ENCODE measurements at places on chromosomes 16 and 17.

- no peak for DNase-seq
Observed at GRCh38 chr17:50871364-50871763, 5.2 kb upstream of the TOB1 start.

DNA sequence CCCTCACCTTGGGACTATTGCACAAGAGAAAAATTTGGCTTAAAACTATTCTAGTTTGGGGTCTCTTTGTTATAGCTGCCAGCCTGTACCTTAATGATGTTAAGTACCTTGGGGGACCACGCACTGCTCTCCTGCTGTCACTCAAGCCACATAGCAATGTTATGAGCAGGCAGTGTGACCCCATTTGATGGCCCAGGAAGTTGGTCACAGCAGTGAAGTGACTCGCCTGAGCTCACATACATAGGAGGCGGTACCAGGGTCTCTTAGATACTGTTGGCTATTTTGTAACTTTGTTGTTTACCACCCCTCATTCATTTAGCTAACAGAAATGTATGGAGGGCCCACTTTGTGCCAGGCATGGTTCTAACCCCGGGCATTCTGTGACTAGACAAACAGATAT, 16.4 kb downstream of the KCNG4 start:
- no peak for DNase-seq

GRCh38 chr16:18013863-18014262, 322.7 kb downstream of the NPIPA8 start:
- DNase-seq = no peak

DNA sequence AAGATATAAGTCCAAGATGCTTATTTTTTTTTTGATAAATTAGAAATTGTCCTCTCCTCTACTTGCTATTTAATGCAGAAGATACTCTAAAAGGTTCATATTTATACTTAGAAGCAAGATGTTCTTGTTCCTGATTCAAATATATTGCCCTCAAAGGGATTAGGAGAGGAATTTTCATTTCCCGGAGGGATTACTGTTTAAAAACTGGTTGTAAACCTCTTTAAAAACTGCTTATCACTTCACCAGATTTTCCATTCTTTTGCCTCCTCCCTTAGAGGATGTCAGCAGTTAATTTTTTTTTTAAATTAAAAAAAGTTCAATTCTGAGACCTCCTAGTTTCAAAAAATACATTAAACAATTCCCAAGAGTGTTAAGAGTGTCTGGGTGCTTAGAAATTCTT, 2.8 kb downstream of the TENT4B start:
- DNase-seq = no peak

DNA sequence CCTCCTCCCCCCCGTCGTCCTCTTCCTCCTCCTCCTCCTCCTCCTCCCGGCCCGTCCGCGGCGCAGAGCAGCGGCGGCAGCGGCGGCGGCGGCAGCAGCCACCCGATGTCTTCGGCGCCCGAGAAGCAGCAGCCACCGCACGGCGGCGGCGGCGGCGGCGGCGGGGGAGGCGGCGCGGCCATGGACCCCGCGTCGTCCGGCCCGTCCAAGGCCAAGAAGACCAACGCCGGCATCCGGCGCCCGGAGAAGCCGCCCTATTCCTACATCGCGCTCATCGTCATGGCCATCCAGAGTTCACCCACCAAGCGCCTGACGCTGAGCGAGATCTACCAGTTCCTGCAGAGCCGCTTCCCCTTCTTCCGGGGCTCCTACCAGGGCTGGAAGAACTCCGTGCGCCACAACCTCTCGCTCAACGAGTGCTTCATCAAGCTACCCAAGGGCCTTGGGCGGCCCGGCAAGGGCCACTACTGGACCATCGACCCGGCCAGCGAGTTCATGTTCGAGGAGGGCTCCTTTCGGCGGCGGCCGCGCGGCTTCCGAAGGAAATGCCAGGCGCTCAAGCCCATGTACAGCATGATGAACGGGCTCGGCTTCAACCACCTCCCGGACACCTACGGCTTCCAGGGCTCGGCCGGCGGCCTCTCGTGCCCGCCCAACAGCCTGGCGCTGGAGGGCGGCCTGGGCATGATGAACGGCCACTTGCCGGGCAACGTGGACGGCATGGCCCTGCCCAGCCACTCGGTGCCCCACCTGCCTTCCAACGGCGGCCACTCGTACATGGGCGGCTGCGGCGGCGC, at the start of gene FOXF1:
Gene FOXF1, plus strand, starts transcription at position 63 of the 797 bp plus-strand sequence. Its CDS starts 43 bp downstream, at position 106.
- no peak for DNase-seq

- no peak for DNase-seq
Observed at GRCh38 chr16:53043986-53044601, 8.6 kb downstream of the CHD9NB start.

GRCh38 chr16:50124769-50125168, 28.3 kb upstream of the TENT4B start:
- no peak for DNase-seq

DNA sequence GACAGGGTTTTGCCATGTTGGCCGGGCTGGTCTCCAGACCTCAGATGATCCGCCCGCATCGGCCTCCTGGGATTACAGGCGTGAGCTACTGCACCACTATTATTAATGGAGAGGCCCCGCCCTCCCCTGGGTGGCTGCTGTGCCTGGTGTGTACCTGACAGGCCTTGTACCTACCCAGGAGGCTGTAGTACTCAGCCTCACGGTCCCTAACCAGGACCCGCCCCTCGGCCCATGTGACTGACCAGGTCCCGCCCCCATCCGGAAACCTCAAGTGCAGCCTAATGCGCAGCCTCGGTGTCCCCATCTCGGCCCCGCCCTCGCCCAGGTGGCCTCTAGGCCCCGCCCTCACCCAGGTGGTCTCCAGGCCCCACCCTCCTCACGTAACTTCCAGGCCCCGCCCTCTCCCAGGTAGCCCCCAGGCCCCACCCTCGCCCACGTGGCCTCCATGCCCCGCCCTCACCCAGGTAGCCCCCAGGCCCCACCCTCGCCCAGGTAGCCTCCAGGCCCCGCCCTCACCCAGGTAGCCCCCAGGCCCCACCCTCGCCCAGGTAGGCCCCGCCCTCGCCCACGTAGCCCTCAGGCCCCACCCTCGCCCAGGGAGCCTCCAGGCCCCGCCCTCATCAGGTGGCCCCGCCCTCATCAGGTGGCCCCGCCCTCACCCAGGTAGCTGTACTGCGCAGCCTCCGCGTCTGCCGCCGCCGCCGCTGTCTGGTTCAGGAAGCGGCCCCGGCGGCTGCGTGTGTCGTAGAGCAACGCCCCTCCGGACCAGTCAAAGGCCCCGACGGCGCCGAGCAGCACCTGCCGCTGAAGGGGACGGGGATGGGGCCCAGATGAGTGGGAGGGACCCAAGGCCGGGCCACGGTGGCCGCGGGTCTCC, 31.0 kb downstream of the HASPIN start:
- DNase-seq = no peak

GRCh38 chr16:20303012-20303411, 24.3 kb downstream of the GP2 start:
- no peak for DNase-seq

- DNase-seq = no peak
Observed at GRCh38 chr16:75228143-75228976, 9.6 kb downstream of the CTRB1 start.

DNA sequence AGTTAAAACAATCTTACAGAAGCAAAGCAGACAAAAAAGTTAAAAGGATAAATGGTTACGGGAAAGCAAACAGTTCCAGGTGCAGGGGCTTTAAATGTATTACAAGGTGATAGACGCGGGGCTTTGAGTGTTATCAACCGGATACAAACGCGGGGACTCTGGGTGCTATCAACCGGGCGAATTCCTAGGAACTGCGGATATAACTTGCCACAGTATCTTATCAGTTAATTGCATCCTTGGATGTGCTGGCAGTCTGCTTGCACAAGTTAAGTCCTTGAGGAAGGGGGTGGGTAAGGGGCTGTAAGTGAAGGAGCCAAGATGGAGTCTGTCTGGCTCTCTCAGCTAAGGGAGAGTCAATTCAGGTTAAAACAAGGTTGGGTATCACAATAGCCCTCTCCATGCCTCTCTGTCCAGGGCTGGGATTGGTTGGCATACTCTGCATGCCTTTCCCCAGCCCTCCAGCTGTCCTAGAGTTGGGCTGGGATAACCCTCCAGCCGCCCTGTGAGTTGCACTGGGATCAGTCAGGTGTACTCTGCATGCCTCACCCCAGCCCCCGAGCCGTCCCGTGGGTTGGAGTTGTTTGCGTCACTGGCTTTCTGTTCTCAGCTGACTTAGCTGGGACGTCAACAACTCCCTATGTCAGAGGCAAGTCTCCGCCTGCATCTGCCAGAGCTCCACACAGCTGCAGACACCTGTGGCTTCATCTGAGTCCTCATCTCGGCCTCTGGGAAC, 40.9 kb downstream of the TMEM235 start:
- DNase-seq = peak; percentile 81

DNA sequence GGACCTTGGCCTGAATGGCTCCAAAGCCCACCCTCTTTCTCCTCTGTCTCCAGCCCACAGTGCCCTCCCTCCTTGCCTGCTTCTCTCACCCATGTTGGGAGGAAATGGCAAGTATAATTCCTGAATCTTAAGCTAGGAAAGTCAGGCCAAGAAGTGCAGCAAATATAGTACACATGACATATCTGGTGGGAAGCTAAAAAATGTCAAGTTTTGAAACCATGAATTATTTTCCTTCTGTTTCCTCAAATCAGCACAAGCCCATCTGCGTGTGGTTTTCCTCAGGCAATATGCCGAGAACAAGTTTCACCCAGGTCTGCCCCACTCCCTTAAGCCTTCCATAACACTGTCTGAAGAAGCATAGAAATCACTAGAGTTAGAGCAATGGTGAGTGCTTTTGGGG, 502.8 kb upstream of the CDH11 start:
- no peak for DNase-seq

DNA sequence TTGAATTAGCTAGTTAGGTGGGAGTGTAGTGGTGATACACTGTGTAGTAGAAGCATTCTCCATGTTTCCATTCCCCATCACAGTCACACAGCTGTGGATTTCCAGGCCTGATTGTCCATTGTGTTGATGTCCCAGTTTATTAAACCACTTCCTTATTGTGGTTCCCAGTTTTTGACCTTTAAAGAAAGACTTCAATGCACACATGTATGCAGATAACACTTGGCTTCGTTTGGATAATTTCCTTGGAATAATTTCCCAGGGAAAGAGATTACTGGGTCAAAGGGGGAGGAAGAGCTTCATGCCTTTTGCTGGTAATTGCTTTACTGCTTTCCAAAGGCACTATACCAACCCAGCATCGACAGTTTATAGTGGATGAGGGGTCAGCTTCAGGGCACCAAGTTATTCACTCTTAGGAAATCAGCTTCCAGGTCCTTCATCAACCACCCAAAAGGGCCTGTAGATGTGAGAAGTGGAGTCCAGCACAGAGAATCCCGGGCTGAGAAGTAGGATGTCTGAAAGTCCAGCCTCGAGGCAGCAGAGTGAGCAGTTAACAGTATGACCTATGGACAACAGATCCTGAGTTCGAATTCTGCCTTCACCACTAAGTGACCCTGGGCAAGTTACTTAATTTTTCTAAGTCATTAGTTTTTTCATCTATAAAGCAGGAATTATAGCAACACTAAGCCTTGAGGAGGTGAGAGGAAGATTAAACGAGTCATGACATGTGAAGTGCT, 31.3 kb upstream of the TNS4 start:
- DNase-seq = no peak

DNA sequence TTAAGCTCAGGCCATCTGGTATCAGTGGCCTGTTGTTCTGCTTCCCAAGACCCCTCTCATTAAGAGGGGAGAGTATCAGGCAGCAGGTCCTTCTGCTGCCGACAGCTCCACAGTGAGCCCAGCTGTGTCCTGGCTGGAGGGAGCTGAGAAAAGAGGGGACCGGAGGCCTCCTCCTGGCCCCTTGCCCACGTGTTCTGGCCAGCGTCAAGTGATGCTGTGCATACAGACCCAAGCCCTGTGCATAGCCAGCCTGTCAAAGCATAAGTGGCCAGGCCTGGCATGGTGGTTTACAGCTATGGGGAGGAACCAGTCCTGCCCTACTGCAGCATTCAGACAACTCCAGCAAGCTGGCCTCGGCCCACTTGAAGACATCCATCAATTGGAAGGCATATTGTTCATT, 48.0 kb downstream of the ABCC6 start:
- DNase-seq = no peak

DNA sequence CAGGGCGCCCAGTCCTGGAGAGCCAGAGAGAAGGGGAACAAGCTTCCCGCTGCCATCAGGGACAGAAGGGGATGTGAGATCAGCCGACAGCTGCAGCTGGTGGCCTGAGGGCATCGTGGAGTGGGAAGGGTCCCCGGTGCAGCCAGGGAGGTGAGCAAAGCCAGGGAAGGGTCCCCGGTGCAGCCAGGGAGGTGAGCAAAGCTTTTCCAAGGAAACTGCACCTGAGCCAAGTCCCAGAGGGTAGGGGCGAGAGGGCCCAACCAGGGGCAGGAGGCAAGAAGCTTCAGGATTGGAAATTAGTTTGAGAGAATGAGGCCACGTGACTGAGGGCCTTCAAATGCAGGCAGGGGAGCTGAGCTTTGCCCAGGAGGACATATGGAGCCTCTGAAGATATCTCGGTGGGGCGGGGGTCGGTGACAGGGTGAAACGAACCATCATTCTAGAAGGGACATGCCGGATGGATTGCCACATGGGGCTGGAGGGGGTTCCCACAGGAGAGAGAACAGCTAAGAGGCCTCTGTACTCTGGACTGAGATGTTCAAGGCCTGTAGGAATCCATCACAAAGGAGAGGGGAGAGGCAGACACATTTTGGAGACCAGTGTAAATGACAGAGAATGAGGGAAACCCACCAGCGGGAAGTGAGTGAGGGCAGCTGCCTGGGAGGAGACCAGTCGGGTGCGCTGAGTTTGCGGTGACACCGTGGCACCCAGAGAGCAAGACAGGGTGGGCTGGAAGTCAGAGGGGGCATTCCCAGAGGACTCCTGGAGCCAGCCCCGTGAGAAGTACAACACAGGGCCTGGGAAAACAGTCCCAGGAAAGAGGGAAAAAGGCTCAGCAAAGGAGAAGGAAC, 31.4 kb upstream of the RPH3AL start:
- no peak for DNase-seq

GRCh38 chr17:65542610-65543009, 18.8 kb downstream of the AXIN2 start:
- DNase-seq = no peak

- DNase-seq = no peak
Observed at GRCh38 chr16:63283721-63284120, 1247.5 kb upstream of the CDH8 start.

DNA sequence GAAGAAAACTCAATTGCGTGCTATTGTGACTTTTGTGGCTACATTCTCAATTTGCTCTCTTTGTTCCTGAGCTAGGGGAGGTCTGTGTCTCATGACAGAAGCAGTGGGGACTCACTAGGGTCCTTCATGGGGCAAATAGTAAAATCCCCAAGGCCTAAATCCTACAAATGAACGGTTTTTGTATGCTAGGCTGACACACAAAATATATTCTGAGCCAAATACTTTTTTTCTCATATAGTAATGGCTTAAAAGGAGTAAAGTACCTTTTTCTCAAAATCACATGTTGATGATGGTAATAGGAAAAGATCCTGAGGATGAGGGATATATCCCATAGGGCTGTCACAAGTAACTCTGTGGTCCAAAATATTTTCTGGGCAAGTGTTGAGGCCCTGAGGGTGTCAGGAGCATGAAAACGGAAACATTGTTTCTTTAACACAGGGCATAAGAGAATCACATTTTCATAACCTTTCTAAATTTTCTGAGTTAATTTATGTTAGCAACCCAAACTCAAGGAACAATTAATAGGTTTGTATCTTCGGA, 77.5 kb upstream of the CNTNAP4 start:
- DNase-seq = no peak

GRCh38 chr16:49918257-49918656, 62.3 kb upstream of the ZNF423 start:
- peak; percentile 25 for DNase-seq

Data from RPMI8226 (cell line).